A549 (cell line): ENCODE measurements at places on chromosomes 2 and 18. TPM values are rescaled to one million over a fixed set of nuclear protein-coding genes. Genes with fewer than 3 reads are reported as not detected.

DNA sequence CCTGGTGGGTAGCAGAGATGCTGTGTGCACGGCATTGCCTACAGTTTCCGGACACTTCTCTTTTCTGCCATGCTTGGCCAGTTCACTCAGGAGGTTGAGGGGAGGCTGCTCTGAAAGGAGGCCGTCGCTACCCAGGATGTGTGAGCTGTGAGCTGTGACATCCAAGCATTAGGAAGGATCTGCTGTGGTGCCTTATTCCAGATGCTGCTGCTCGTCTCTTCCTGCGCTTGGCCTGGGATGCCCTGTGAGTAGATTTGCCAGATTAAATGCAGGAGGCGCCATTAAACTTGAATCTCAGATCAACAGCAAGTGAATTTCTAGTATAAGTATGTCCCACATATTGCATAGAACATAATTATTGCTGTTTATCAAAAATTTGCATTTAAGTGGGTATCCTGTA is 124.2 kb upstream of the SIX3 start:
- DNase-seq = no peak

GRCh38 chr18:10226971-10227370 is 227.5 kb upstream of the APCDD1 start:
- no peak for DNase-seq

DNA sequence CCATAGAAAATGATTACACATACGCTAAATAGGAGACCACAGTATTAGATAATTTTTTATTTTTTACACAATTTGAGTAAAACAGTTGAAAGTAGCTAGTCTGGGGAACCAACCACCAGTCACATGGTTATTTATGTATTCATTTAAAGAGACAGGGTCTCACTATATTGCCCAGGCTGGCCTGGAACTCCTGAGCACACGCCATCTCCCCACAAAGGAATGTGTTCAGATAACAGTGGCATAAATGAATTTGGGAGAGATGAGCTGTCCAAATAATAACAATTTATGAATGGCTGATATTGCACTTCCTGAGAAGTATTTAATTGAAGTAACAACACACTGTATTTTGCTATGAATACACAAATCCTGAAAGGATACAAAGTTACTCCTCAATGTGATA is 39.7 kb downstream of the KIDINS220 start:
- no peak for DNase-seq

Gene ALK
- polyA plus RNA-seq = not detected in 3 replicates

DNA sequence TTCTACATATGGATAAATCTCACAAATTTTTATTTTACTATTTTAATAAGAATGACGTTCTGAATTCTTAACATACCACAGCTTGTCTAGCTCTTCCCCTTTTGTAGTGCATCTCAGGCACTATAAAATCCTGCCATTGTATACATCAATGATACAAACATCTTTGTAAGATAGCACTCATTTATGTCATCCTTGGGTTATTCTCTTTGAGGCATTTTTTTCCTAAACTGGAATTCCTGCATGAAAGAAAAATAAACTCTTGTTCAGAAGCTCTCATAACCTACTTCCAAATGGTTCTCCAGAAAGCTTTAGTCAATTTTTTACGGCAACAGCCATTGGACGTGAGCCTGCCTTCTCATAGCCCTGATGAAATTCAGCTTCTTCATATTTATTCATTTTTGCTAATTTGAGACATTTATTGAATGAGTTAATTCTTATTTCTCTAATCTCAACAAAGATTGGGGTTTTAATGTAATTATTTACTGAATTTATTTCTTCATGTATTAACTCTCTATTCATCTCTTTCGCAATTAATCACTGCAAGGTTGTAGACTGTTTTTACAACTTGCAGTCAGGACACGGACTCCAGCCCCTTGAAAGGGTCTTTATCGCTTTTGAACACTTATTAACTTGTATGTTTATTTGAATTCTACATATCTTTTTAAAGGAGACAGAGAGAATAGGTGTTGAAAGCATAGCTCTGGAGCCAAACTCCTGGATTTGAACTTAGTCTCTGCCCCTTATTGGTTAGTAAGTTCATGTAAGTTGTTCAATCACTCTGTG is 57.6 kb upstream of the PARD3B start:
- DNase-seq = no peak

DNA sequence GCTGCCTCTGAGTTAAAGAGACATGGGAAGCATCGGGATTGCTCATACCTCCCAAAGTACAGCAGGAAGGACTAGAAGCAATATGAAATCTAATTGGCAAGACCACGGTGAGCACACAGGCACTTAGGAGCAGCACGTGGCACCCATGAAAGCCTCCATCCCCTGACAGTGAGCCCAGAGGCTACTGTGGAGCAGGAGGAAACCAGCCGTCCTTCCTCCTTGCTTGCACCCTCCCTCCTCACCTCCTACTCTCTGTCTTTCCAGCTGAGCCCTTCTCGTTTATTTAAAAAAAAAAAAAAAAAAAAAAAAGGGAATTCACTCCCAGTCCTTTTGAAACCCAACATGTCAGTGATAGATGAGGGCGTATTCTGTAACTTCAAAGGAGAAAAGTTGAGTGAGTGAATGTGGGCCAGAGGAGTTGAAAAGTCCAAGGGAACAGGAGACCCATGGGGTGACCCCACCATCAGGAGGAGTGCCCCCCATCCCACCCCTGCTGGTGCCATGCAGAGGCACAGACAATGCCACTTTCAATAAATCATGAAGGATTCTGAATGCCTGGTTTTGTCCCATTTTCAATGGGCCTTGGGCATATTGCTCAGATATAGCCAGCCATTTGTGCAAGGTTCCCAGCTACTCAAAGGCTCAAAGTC is 96.6 kb upstream of the ALPP start:
- DNase-seq = no peak

DNA sequence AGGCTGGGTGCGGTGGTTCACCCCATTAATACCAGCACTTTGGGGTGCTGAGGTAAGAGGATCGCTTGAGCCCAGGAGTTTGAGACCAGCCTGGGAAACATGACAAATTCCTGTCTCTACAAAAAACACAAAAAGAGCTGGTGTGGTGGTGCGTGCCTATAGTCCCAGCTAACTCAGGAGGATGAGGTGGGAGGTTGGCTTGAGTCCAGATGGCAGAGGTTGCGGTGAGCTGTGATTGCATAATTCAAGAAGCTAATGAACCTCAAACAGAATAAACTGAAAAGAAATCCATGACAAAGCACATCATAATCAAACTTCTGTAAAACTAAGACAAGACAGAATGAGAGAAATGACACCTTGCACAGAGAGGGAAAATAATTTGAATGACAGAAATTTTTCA is 54.8 kb downstream of the SEMA4F start:
- DNase-seq = no peak

Gene KIDINS220
- 16.4 to 16.9 TPM (median 16.5 TPM) in 3 replicates for polyA plus RNA-seq

DNA sequence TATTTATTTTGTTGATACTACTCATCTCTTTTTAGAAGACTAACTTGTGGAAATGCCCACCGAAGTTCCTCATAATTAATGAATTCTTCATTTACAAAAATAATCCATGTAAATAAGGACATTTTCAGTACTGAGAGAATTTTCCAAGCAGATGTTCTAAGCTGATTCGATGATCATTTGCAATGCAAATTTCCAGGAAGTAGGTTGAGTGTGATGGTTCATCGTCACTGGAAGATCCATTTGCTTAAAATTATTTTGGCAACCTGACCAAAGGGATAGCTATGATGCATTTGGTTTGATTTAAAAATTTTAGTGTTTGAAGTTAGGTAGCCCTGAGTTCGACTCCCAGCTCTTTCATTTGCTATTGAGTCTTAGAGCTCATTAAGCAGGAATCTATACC is 257.3 kb upstream of the RASGRP3 start:
- DNase-seq = no peak

DNA sequence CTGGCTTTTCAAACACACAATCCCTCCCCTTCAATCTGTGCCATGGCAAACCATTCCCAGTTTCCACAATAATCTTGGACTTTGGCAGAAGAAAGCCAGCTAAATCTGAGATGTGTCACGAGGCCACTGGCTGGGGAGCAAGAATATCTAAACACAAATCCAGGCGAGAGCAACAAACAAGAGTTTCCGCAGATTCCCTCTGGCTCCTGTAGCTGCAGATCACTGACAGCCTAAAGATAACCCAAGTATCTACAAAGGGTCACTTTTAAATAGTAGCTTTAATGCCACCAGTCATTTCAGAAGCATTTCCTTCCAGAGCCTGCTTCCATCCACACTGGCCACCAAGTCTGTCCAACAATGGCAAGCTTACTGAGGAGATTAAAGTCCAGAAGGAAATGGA is 86.9 kb downstream of the ACVR1 start:
- no peak for DNase-seq

DNA sequence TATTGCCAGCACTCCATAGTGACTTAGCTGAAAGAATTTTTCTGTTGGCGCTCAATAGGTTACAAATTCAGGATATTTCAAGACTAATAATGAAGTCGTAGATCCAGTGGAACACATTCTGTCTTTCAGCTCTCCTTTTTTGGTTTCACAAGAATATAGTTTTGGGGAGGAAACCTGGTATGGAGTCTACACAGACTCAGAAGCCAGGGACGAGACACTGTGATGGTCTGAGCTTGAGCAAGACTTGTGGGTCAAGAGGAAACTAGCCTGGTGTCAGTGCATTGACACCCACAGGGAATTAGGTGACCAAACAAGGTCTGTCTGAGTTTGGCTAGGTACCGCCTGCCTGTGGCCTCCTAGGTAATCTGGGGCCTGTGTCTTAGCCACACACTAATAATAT is 26.9 kb downstream of the ARL4C start:
- DNase-seq = no peak

DNA sequence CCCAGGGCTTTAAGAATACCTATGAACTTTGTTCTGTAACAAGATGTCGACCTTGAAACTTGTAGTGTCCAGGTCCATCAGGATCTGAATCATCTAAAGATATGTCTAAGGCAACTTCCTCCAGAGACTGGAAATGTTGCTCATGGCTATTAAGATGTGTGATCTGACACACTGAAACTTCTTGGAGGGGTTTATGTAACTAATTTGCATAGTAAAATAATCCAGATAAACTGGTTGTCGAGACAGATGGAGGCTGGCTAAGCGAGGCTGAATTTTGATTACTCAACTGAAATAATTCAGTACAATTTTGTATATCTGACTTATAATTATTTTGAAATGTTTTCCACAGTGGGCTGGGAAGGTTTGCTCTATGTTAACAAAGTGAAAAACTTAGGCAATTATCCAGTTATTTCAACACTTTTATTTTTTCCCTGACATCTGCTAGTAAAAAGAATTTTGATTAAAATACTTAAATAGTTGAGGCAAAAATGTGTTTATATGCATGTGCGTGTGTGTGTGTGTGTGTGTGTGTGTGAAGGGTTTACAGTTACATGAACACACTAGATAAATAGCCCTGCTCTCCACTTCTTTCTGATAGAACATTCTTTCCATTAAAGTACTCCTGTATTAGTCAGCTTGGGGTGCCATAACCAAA is 11.4 kb upstream of the MAP3K20 start:
- no peak for DNase-seq

DNA sequence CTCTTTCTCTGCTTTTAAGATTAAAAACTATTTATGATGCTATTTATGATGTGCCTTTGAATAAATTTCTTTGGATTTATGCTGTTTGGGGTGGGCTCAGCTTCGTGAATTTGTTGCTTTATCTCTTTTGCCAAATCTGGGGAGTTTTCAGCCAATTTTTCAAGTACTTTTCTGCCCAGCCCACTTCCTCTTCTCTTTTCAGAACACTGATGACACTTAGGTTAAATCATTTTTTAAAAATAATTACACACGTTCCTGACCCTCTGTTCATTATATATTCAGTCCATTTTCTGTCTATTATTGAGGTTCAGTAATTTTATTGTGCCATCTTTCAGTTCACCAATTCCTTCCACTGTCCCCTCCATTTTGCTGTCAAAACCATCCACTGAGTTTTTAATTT is 14.8 kb upstream of the BCL2L11 start:
- no peak for DNase-seq

GRCh38 chr2:5250482-5250881 is 441.7 kb upstream of the SOX11 start:
- DNase-seq = no peak

GRCh38 chr2:589281-590130 is 87.7 kb downstream of the TMEM18 start:
- no peak for DNase-seq

DNA sequence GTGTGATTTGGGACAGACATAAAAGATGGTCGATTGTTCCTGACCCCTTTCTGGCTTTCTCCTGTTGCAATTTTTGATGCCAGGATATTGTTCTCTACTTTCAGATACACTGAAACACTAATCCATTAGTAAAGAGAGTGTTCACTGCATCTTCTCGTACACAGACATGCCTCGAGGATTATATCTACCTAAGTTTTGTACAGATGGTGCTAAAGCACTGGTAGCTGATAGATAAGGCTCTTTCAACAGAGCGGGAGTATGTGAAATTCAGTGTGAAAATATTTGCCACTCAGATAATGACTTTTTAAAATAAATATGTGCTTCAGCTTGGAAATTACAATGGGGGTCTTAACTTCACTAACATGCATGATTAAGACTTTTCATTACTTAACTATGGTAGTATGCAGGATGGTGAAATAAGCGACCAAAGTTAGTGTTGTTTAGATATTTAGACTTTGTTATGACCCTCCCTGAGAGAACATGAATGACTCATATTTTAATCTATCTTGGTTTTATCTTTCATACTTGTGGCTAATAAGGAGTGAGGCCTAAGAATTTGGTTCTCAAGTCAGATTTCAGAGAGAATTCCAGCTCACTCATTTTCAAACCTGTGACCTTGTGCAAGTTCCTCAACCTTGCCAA is 474.9 kb downstream of the NRXN1 start:
- no peak for DNase-seq

Gene C2orf92
- polyA plus RNA-seq = 1.1 to 1.9 TPM (median 1.8 TPM) in 3 replicates

DNA sequence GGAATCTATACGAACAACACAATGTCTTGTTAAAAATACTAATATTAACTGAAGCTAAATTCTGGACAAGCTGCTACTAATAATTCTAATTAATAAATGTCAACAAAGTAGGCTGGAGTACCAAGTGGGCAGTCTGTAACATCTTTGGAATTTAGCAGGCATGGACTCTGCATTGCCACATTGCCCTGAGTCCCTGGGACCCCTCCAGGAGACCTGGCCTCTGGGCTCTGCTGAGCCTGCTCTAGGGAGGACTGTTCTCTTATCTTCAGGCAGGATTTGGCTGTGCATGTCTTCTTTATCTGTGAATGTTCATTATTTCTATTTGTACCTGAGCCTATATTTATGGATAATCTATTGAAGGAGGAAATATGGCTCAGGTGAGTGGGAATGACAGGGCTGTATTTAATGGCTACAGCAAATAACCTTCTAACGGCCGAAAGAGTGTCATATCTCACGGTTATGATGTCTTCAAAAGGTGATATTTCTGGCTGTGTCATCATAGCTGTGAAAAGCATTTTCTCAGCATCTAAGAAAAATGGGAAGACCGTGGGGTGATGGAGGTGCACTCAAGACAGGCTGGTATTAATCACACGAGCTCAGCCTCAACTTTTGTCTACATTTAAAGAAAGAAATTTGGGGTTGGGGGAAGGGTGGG is 28.6 kb upstream of the SETBP1 start:
- no peak for DNase-seq

Gene HOXD1
- 0.11 to 0.17 TPM (median 0.12 TPM) in 3 replicates for polyA plus RNA-seq

Gene DUSP2
- 0.22 to 0.26 TPM (median 0.22 TPM) in 3 replicates for polyA plus RNA-seq

Gene MC5R
- not detected in 3 replicates for polyA plus RNA-seq
